ENCODE measurements at places on chromosomes 12 and 14.
A peak's percentile ranks its signal among the peaks of the same experiment; 100 is the strongest.

DNA sequence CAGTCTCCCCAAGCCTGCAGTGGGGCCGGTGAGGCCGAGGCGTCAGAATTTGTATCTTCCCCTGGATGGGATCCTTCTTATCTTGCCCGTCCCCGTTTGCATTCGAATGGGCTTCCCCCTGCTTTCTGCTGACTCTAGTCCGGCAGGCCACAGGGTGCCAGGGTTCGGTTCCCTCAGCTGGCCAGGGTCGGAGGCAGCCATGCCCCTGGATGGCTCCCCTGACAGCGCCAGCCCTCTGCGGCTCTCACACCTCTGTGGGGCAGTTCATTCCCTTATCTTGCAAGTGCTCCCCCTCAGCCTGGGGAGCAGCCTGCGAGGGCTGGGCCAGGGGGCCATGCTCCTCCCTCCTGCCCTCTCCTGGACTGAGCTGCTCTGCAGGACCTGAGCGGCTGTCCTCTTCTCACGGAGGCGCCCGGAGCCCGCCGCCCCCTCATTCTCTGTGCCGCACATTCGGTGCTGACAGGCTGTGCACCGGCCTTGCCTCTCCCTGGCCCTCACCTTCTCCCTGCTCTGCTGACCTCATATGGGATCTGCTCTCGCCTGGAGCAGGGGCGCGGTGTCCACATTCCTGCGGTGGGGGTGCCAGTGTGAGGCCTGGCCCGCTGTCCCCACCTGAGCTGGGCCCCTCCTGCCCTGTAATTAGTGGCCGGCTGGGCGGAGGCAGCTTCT lies 32.8 kb downstream of the KIF26A start:
- no peak for DNase-seq

- DNase-seq, result no peak
These were observed 209.3 kb downstream of the TMEM132C start for GRCh38 chr12:128476266-128476665.

DNA sequence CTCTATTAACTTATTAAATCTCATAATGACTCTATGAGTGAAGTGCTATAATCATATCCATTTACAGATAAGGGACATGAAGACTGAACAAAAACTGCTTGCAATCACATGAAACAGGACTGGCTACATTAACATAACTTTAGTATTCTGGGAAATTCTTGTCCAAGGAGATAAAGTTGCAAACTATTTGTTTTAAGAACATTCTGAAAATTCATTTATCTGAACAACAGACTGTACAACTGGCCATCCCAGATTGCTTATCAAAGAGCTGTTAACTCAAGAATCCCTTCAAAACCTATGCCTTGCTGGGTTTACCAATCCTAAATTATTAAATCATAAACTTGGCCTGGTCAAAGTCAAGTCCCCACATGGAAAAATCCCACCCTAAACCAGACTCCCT lies 39.2 kb upstream of the POC1B start:
- DNase-seq, result no peak

DNA sequence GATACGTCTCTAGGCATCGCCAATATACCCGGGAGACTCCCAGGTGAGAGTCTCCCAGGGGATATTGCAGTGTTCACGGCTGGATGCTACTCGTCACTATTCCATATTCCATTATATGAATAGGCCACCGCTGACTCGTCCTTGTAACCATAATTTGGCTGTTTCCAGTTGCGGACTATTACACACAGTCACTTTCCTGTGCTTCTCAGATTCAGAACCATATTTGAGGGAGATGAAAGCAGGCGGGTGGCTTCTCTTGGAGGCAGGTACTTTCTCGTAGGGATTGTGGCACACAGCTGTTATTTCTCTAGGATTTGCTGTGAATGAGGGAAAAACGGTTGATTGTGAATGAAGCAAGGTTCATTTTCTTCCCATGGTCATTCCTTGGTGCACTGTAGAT lies 73.0 kb downstream of the ADGRD1 start:
- DNase-seq, result no peak

DNA sequence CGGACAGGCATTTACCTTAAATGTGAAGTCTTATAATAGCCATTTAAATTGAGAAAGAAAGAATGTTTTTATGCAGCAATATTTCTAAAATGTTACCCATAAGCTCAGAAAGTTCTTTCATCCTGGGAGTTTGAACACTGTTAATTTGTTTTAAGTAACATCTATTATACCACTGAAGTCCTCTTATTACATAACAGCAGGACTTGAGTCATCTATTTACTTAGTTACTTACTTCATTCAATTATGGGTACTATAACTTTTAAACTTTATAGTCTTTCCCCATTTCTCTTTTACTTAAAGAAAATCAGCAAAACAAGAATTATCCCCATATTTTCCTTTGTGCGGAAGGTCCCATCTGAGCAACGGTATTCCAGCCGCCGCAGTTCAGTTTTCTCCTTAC lies 473.1 kb downstream of the ETNK1 start:
- no peak for DNase-seq

- no peak for DNase-seq
These were observed 30.4 kb downstream of the PAPOLA start for GRCh38 chr14:96532632-96533031.

DNA sequence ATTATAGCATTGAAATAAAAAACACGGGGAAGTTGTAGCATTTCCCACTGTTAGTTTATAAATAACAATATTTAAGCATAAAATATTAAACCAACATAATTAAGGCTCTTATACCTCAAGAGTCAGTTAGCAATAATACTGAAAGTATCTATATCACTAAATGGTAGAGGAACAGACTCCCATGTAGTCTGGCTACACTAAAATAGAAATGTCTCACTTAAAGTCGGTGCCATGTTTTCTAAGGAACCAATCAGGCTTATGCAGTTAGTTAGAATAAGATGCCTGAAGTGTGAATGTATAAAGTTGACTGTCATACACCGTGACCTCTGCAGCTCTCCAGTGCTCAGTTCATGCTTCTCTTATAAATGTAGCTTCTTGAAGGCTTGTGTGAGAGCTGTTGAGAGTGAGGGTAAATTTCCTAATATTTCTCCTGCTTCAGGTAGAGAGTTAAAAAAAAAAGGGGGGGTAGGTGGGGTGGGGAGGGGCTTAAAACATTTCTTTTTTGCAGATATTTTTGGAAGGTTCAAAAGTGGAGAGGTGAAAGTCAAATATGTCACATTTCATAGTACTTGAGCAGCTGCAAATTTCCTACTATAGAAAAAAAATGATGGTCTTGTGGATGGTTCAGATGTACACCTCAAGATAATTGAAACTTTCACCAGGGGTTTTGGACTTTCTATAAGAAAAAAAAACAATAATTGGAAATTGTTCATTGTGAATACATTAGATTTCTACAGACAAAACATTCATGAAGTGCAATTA lies 64.5 kb downstream of the PTCSC3 start:
- no peak for DNase-seq

DNA sequence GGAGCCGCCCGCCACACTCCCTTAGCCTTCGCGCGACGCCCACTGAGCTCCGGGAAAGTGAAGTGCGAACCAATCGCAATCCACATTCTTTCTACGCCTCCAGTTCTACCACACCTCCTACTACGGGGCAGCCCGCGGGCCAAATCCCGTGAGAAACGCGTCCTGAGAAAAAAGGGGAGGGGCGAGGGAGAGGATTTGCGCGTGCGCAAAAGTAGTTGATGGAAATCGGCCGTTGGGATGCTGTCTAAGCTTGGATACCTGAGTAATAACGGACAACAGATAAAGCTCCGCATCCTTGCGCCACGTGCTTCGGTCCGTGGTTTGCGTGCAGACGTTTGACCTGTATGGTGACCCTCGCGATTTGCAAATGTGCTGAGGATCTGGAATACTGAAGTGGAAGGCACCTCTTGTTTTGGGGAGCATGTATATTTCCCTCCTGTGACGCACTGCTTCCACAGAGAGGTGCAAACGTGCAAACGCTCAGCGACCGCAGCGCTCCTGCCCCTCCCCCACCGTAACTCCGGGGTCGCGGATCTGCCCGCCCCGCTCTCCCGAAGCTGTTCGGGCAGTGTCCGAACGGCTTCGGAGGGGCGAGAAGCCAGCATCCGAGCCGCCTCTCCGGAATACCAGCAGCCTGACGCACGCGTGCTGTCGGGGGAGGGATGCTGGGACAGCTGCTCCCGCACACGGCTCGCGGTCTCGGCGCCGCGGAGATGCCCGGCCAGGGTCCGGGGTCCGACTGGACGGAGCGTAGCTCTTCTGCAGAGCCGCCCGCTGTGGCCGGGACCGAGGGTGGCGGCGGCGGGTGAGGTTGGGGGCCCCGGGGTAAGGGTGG lies at the start of the genes FAM216A and GPN3:
FAM216A (plus strand) TSS at position 632 of the 835 bp plus-strand sequence; CDS start at position 663, 31 bp downstream.
GPN3 (minus strand) TSS at position 44 of the 835 bp plus-strand sequence. CDS start 54 bp downstream, outside the sequence.
- DNase-seq, result peak; percentile 94
